ENCODE measurements at places on chromosomes 3 and 15. TPM values are rescaled to one million over a fixed set of nuclear protein-coding genes. Genes with fewer than 3 reads are reported as not detected.

The FANCD2OS gene
- not detected for total RNA-seq

The IQCF5 gene
- not detected for total RNA-seq

The BUB1B gene
- total RNA-seq = 2.0 TPM

The SERPINI1 gene
- 475 TPM for total RNA-seq

The CPNE9 gene
- 29.0 TPM for total RNA-seq

The TMCO5A gene
- not detected for total RNA-seq

The TMEM212 gene
- total RNA-seq = 0.25 TPM

The SPINT1 gene
- total RNA-seq = 1.8 TPM

The LRRC31 gene
- total RNA-seq = not detected

The DPP8 gene
- 82.5 TPM for total RNA-seq
